ENCODE measurements at places on chromosomes 4 and X.

- DNase-seq: no peak
Observed at GRCh38 chrX:19906293-19906692, 18.9 kb upstream of the SH3KBP1 start.

- no peak for DNase-seq
Observed at GRCh38 chrX:155231163-155231562, 14.9 kb downstream of the VBP1 start.

- DNase-seq: no peak
Observed at GRCh38 chr4:140343303-140343702, 30.1 kb upstream of the SCOC start.

- DNase-seq: no peak
Observed at GRCh38 chr4:79315891-79316290, 10.0 kb downstream of the NAA11 start.

- no peak for DNase-seq
Observed at GRCh38 chr4:3305610-3306371, 13.0 kb downstream of the RGS12 start.

GRCh38 chrX:8288590-8288989 is 117.5 kb upstream of the VCX2 start:
- no peak for DNase-seq

GRCh38 chr4:114399105-114399504 is 199.5 kb upstream of the UGT8 start:
- no peak for DNase-seq

GRCh38 chr4:145019346-145019745 is 78.7 kb downstream of the ANAPC10 start:
- no peak for DNase-seq

DNA sequence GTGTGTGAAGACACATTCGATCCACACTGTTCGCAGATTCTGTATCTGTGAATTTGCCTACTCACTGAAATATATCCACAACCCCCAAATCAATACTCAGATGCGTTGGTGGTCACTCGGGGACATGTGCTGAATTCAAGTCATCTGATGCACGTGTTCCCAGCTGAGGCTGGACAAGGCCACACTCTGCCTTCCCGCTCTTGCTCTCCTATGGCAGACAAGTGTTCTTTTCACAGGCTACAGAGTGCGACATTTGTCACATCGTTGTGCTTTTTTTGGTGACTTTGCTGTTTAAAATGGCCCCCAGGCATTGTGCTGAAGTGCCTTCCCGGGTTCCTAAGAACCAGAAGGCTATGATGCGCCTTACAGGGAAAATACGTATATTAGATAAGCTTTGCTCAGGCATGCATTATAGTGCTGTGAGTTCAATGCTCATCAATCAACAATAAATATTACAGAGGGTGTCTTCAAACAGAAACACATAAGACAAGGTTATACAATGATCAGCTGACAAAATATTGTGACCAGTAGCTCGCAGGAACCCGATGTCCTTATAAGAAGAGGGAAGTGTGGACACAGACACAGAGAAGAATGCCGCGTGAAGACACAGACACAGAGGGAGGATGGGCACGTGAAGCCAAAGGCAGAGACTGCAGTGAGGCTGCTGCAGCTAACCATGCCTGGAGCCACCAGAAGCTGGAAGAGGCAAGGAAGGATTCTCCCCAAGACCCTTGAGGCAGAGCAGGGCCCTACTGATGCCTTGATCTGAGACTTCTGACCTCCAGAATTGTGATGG is 42.0 kb downstream of the IRF2 start:
- no peak for DNase-seq

- no peak for DNase-seq
Observed at GRCh38 chr4:32337403-32337802, 1617.2 kb downstream of the PCDH7 start.
